ENCODE measurements at places on chromosomes 11 and 22.
A peak's percentile ranks its signal among the peaks of the same experiment; 100 is the strongest.

DNA sequence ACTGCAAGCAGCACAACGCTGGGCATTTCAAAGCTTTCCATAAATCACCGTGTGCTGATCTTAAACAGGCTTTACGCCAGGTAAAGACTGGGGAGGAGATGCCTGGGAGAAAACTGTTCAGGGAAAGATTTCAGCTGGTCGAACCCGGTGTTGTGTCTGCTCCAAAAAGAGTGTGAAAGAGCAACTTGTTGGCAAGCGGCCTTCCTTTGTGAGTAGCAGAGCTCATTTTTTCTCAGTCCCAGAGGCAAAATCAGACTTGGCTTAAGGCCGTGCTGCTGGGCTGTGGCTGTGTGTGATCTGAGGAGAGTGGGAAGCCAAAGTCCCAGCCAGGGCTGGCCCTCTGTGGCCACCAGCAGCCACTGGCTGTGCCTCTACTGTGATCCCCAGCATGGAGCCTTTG, 75.7 kb upstream of the E2F8 start:
- peak; percentile 61 for DNase-seq

GRCh38 chr22:25651332-25652085, 87.0 kb downstream of the GRK3 start:
- DNase-seq: no peak

DNA sequence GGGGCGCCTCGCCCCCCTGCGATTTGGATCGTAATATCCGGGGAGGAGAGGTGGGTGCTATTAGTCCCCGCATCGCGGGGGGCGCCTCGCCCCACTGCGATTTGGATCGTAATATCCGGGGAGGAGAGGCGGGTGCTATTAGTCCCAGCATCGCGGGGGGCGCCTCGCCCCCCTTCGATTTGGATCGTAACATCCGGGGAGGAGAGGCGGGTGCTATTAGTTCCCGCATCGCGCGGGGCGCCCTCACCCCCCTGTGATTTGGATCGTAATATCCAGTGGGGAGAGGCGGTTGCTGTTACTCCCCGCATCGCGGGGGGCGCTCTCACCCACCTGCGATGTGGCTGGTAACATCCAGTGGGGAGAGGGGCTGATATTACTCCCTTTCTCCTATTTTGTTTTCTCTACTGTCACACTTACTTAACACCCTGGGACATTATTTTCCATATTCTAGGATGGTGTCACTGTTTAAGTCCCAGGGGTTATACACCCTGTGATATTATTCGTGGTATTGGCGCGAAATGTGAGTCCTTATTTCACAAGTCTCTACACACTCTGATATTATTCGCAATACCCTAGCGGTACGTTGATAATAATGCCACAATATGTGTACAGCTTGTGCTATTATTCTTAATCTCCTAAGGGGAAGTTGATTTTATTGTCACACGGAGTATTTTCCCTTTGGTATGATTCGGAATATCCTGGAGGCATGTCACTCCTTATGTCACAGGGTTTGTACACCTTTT, 57.8 kb upstream of the ALDH3B2 start:
- DNase-seq: no peak

- DNase-seq: peak; percentile 38
Measured at GRCh38 chr11:85826116-85826855, 15.3 kb upstream of the SYTL2 start.

GRCh38 chr11:61585115-61585514, 4.2 kb upstream of the SYT7 start:
- no peak for DNase-seq
